Type B pancreatic cell (in vitro differentiated cells): ENCODE measurements at places on chromosomes 12 and 14.

GRCh38 chr14:71729596-71729995 is 202.6 kb upstream of the RGS6 start:
- DNase-seq = no peak
- peaks cover 35% of the 10 kb centered on the region for H3K36me3 ChIP-seq
- H3K4me1 ChIP-seq = peaks cover 16% of the 10 kb centered on the region
- H3K27me3 ChIP-seq = no peaks in the 10 kb centered on the region

DNA sequence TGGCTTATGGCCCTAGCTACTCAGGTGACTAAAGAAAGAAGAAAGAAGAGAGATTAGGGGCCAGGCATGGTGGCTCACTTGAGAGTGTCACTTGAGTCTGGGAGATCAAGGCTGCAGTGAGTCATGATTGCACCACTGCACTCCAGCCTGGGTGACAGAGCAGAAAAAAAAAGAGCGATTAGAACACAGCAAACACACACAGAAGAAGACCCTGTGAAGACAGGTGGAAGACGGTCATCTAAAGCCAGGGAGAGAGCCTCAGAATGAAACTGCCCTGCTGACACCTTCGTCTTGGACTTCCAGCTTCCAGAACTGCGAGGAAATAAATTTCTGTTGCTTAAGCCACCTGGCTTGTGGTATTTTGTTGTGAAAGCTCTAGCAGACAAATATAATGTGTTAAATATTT is 17.5 kb upstream of the PPP1CC start:
- H3K27ac ChIP-seq = no peak overlapping the region
- H3K4me1 ChIP-seq = no peaks in the 10 kb centered on the region
- no peak for DNase-seq

DNA sequence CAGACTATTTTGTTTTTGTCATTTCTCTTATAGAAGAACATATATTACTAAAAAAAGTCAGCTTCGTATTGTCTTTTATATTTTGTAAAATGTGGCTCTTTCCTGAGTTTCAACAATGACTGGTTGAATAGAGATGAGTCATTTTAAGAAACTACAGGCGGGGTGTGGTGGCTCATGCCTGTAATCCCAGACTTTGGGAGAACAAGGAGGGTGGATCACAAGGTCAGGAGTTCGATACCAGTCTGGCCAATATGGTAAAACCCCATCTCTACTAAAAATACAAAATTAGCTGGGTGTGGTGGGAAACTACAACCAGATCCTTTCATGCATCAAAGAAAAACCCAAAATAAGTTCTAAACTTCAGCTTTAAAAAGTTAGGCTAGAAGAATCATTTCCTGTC is 28.8 kb downstream of the HECTD4 start:
- no peaks in the 10 kb centered on the region for H3K27me3 ChIP-seq
- no peak for DNase-seq
- peaks cover 5% of the 10 kb centered on the region for H3K4me1 ChIP-seq
- H3K4me3 ChIP-seq = no peak overlapping the region
- H3K27ac ChIP-seq = peak overlapping the region; percentile 66
- no peaks in the 10 kb centered on the region for H3K36me3 ChIP-seq

DNA sequence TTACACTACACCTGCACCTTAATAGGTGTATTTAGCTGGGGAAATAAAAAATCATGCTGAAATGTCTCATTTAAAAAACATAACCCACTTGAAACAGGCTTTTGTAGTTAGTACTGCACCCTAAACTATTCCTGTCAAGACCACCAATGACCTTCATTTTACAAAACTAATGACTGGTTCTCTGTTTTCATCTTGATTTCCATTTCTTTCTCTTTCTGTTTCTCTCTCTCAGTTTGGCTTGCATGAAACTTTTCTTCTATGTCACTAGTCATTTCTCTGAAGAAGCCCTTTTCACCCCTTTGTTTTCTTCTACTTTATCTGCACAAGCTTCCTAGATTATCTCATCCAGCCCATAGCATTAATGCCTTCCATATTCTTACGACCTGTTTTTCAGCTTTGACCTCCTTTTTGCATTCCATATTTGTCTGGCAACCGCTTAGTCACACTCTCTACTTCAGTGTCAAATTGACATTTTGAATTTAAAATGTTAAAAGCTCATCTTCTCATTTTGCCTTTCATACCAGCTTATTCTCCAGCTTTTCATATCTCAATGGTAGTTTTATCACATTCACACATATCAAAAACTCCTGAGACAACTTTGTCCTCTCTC is 32.7 kb upstream of the KLRF1 start:
- peak overlapping the region; percentile 60 for H3K27ac ChIP-seq
- H3K4me3 ChIP-seq = peak overlapping the region; percentile 5
- no peaks in the 10 kb centered on the region for H3K27me3 ChIP-seq

- no peak for DNase-seq
- no peaks in the 10 kb centered on the region for H3K4me1 ChIP-seq
- no peaks in the 10 kb centered on the region for H3K36me3 ChIP-seq
- peaks cover 4% of the 10 kb centered on the region for H3K27me3 ChIP-seq
Observed at GRCh38 chr14:81007131-81007530, 51.7 kb downstream of the TSHR start.

- no peaks in the 10 kb centered on the region for H3K36me3 ChIP-seq
- no peaks in the 10 kb centered on the region for H3K27me3 ChIP-seq
- peak overlapping the region; percentile 28 for H3K27ac ChIP-seq
- DNase-seq = no peak
Observed at GRCh38 chr14:61476754-61477410, 155.5 kb downstream of the PRKCH start.

DNA sequence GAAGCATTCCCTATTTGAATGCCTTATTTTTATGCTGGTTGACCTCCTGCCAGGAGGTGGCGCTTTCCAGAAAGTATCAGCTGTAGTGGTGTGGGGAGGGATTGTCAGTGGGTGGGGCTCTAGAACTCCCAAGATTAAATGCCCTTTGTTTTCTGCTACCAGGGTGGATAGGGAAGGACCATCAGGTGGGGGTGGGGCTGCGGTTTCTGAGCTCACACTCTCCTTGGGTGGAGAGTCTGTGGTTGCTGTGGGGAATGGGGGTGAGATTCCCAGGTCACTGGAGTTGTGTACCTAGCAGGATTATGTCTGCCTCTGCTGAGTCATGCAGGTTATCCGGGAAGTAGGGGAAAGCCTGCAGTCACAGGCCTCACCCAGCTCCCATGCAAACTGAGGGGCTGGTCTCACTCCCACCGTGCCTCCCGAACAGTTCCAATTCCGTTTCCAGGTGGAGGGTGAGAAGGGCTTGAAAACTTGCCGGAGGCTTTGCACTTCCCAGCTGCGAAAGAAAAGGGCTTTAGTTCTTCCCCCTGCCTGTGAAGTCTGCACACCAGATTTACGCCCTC is 68.3 kb downstream of the ALG10B start:
- H3K36me3 ChIP-seq = no peaks in the 10 kb centered on the region
- H3K27me3 ChIP-seq = no peaks in the 10 kb centered on the region
- no peak overlapping the region for H3K4me3 ChIP-seq
- no peak for DNase-seq

GRCh38 chr14:54261283-54261682 is 135.5 kb upstream of the CDKN3 start:
- H3K27ac ChIP-seq = no peak overlapping the region
- H3K4me1 ChIP-seq = peaks cover 14% of the 10 kb centered on the region
- H3K27me3 ChIP-seq = no peaks in the 10 kb centered on the region
- DNase-seq = no peak

DNA sequence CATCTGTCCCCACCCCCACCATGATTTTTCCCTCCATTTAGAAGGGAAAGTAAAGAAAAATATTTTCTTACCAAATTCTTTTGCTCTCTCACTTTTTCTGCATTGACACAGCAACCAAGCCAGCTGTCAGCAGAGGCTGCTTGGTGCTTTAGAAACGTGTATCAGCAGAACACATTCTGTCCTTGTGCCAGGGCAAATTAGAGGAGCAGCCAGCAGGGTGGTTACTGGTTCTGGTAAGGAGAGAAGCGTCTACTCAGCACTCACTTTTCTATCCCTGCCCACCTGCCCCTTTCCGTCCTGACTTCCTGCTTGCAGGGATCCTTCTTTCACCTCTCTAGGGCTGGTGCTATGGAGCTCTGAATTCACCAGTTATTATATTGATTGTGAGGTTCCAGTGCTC is 327.5 kb upstream of the PDE3A start:
- no peak for DNase-seq
- H3K27me3 ChIP-seq = peaks cover 5% of the 10 kb centered on the region
- H3K36me3 ChIP-seq = peaks cover 4% of the 10 kb centered on the region
- H3K4me1 ChIP-seq = peaks cover 4% of the 10 kb centered on the region
- no peak overlapping the region for H3K4me3 ChIP-seq

- H3K27ac ChIP-seq = peak overlapping the region; percentile 75
- no peak for DNase-seq
- peak overlapping the region; percentile 17 for H3K4me3 ChIP-seq
- H3K27me3 ChIP-seq = no peaks in the 10 kb centered on the region
Observed at GRCh38 chr14:99596071-99596627, 7.9 kb downstream of the CCDC85C start.

- DNase-seq = no peak
- no peak overlapping the region for H3K4me3 ChIP-seq
- no peaks in the 10 kb centered on the region for H3K4me1 ChIP-seq
- H3K27me3 ChIP-seq = peaks cover 56% of the 10 kb centered on the region
- H3K27ac ChIP-seq = no peak overlapping the region
Observed at GRCh38 chr14:56829151-56829550, 18.9 kb upstream of the OTX2 start.

- no peak overlapping the region for H3K27ac ChIP-seq
- H3K4me1 ChIP-seq = peaks cover 2% of the 10 kb centered on the region
- no peaks in the 10 kb centered on the region for H3K27me3 ChIP-seq
- no peaks in the 10 kb centered on the region for H3K36me3 ChIP-seq
- DNase-seq = no peak
Observed at GRCh38 chr12:80490329-80490728, 46.3 kb downstream of the PTPRQ start.

DNA sequence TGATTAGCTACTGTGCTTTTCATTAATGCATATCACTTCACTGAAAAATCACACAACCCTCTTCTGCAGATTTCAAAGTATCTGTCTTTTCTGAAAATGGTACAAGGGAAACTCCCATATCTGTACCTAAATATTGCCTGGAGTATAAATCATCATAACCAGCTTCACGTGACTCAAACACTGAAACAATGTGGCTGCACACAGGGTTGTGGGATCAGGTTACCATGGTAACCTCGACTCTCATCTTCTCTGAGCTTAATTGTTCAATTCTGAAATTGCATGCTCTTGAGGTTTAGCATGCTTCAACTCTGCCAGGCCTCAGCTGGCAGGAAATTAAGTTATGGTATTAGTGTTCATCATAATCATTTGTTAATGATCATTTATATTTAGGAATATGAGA is 77.5 kb upstream of the CPSF6 start:
- H3K27me3 ChIP-seq = no peaks in the 10 kb centered on the region
- H3K4me1 ChIP-seq = peaks cover 6% of the 10 kb centered on the region
- no peak for DNase-seq

- no peak overlapping the region for H3K27ac ChIP-seq
- no peaks in the 10 kb centered on the region for H3K4me1 ChIP-seq
- no peaks in the 10 kb centered on the region for H3K27me3 ChIP-seq
- no peak overlapping the region for H3K4me3 ChIP-seq
- no peak for DNase-seq
Observed at GRCh38 chr12:57808351-57808750, 10.2 kb downstream of the AVIL start.

GRCh38 chr12:101407049-101407435 is 530 bp downstream of the ARL1 start:
- peaks cover 15% of the 10 kb centered on the region for H3K4me1 ChIP-seq
- peak overlapping the region; percentile 99 for H3K4me3 ChIP-seq
- no peaks in the 10 kb centered on the region for H3K27me3 ChIP-seq
- no peak for DNase-seq
- H3K36me3 ChIP-seq = peaks cover 3% of the 10 kb centered on the region

DNA sequence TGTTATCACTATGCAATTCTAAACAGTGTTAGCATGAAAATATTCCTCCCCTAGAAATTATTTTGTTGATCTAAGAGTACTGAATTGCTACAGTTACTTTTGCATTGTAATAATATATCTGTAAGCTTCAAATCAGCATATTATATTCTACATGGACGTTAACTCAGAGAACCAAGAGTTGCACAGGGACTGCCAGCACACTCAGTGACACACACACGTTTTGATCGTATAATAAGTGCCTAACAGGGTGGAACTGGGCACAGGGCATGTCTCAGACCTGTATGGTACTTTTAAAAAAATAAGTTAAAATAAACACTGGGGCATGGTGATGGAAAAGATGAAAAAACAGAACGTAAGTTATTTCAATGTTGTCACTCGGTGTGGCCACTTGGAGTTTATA is 451.6 kb downstream of the RGS6 start:
- H3K4me3 ChIP-seq = no peak overlapping the region
- H3K4me1 ChIP-seq = no peaks in the 10 kb centered on the region
- H3K27ac ChIP-seq = no peak overlapping the region
- H3K36me3 ChIP-seq = no peaks in the 10 kb centered on the region

DNA sequence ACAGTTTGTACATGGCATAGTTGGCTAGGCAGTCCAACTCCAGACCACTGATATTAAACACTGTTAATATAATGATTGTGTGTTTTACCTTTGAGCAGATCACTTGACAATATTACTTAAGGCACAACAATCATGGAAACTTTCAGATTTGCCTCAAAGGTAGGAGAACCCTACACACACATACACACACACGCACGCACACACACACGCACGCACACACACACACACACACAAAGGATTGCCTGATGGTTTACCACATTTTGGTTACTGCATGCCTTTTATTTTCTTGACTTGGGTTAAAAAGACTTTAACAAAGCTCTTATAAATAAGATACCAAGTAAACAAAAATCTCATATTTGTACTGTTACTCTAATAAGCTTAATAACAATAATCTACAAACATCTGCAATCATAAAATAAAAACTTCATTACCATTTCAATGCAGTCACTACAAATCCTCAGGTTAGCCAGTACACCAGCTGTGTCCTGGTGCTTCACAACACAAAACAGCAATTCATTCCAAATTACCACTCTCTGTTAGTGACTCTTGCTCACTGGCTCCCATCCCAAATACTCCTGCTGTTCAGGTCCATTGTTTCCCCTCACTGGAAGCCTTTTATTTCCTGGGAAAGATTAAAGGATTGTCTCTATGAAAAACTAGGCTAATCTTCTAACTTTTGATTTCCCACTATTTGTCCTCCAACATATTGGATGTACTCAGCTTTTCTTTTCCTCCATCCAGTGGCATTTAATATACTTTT is 175.2 kb upstream of the ATP2B1 start:
- DNase-seq = no peak
- no peaks in the 10 kb centered on the region for H3K27me3 ChIP-seq
- H3K4me3 ChIP-seq = no peak overlapping the region

GRCh38 chr12:51323317-51323960 is 535 bp downstream of the BIN2 start:
- peaks cover 3% of the 10 kb centered on the region for H3K36me3 ChIP-seq
- peaks cover 49% of the 10 kb centered on the region for H3K4me1 ChIP-seq
- no peak overlapping the region for H3K4me3 ChIP-seq
- no peak for DNase-seq

DNA sequence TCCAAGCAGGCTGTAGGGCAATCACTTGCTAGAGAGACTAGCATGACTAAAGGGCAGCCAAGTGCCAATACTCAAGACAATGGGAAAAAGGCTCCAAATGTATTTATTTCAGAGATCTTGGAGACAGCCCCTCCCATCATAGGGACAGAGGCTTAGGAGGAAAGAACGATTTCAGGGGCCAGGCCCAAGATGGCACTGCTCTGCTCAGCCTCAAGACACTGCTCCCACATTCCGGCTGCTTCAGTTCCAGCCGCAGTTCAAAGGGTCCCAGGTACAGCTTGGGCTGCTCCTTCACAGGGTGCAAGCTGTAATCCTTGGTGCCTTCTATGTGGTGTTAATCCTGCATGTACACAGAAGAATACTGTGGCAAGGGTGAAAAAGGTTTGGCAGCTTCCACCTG is 19.4 kb upstream of the OR4K5 start:
- H3K36me3 ChIP-seq = no peaks in the 10 kb centered on the region
- no peaks in the 10 kb centered on the region for H3K27me3 ChIP-seq
- H3K4me1 ChIP-seq = no peaks in the 10 kb centered on the region
- DNase-seq = no peak
- no peak overlapping the region for H3K27ac ChIP-seq
